ENCODE measurements at places on chromosomes 7 and 10.
A peak's percentile ranks its signal among the peaks of the same experiment; 100 is the strongest.

DNA sequence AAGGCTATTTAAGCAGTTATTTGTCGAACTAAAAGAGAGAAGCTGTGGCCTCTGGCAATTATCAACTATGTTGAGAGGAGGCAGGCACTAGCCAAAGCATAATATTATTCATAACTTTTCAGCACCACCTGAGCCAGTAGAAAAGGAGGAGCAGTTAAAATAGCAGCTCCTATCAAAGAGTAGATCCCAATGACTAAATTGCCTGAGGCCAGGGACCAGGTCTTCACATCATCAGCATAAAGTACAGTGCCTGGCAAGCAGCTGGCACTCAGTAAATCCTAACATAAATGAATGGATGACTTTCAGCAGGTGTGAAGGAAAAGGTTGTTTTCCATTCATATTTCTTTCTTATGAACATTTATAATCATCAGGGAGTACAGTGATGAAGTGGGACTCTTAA is 309.0 kb upstream of the IMMP2L start:
- no peak for DNase-seq

GRCh38 chr10:108894402-108895301 is 1028.7 kb downstream of the XPNPEP1 start:
- no peak for DNase-seq

DNA sequence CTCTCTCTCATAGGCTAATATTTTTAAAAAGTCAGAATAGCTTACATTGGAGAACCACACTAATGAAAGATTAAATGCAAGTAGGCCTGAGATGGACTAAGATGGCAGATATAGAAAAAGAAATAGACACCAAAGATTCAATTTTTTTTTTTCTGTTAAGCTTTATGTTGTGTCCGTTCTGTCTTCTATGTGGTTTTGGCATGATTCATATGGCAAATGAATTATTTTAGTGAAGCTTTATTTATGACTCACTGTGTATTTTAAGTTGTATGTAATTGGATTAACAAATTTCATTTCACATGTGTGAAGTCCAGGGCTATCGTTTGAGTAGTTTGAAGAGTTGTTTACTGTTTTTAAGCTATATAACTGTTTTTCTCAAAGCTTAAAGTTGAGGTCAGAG is 214.8 kb downstream of the CAMK1D start:
- DNase-seq = peak; percentile 24

GRCh38 chr10:44696496-44696895 is 214.6 kb upstream of the TMEM72 start:
- DNase-seq = no peak

DNA sequence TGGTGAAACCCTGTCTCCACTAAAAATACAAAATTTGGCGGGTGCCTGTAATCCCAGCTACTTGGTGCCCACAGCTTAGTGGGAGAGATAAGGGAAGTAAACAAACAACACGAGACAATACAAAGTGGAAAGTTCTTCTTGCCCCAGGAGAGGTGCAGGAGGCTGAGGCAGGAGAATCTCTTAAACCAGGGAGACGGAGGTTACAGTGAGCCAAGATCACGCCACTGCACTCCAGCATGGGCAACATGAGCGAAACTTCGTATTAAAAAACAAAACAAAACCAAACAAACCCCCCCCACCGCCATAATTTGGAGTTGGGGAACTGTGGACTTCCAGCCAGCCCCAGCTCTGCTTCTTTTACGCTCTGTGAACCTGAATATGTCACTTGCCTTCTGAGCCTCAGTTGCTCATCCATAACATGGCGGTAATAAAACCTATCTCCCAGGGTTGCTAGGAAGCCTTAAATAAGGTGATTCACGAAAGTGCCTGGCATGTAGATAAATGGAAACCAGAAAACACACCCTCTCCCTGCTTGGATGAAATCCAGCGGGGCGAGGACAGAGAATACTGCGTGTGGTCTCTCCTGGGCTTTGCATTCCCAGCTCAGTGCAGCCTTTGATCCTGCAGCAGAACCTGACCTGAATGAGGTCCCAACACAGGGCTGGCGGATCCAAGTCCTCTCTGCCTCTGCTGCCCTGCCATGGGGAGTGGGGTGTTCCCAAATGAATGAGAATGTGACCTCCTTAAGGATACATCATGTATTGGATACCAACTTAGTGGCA is 10.2 kb downstream of the MLXIPL start:
- no peak for DNase-seq

DNA sequence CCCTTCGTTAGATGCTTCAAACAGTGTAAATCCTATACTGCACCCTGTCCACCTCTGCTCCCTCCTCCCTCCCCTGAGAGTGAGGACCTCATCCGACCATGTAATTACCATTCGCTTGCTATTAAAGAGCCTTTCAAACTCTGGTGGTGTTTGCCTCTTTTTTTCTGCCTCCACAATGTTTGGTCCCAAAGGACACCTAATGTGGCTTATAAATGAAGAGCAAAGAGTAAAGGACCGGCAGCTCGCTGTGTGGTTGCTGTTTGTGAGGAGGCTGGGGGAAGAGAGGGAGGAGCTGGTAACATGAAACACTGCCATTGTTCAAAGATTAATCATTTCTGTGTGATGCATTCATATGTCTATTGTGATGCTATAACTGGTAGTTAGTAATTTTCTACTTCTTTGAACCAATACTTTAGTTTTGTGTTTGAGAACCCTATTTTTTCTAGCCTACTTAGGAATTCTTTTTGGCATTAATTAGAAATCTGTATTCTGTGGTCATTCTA is 27.9 kb downstream of the MTURN start:
- DNase-seq = no peak

GRCh38 chr10:111128331-111129180 is 51.7 kb downstream of the ADRA2A start:
- DNase-seq = peak; percentile 82

GRCh38 chr10:130560116-130560515 is 423.9 kb downstream of the GLRX3 start:
- no peak for DNase-seq

DNA sequence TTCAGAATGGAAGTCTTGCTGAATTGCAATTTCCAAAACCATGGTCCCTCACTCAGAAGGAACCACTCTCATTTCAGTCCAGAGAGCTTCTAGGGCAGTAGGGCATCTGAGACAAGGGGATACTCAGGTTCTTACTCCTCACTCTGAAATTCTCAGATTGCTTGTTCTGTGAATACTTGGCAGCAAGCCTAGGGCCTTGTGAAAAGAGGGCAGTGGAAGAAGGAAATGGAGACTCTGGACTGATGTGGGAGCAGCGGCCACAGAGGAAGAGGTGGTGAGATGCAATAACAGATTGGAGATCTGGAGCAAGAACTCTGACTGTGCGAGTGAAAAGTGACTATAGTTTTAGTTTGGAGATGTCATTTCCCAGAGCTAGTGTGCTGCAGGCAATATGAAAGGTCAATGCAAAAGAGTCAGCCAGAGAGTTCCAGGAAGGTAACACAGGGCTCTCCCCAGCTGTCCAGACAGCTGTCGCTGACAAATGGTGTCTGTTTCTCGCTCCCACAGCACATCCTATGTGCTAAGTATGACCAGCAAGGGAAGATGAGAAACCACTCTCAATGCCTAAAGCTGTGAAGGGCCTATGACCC is 291.6 kb upstream of the KIAA1217 start:
- no peak for DNase-seq

DNA sequence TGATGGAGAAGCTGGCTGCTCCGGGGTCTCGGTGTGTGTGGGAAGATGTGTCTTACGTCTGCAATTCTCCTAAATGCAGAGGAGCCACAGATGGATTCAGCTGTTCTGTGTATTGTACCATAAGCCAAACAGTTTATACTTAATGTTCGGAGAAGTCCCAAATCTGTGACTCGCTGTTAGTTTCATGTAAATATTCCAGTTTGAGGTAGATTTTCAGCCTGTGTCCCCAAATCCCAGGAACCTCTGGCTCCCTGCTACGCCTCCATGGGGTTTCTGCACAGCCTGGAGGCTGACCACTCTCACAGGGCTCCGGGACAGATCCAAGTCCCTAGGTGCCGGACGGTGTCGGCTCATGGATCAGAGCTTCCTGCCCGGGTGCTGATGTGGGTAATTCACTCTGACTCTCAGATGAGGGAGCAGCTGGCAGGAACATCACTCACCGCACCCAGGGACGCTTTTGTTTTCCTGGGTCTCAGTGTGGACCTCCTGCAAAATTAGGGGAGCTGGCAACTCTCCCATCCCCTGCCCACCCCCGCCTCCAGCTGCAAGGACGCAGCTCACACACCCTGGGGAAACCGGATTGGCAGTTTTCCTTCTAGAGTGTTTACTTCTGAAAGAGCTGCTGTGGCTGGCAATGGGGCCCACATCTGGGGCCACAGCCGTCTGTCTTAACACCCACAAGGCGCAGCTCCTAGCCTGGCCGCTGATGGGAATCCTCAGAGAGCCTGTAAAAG is 421.1 kb upstream of the FOXK1 start:
- no peak for DNase-seq

- no peak for DNase-seq
Measured at GRCh38 chr10:111357859-111358258, 281.0 kb downstream of the ADRA2A start.

- no peak for DNase-seq
Measured at GRCh38 chr7:158585721-158586498, 1.7 kb downstream of the PTPRN2 start.

DNA sequence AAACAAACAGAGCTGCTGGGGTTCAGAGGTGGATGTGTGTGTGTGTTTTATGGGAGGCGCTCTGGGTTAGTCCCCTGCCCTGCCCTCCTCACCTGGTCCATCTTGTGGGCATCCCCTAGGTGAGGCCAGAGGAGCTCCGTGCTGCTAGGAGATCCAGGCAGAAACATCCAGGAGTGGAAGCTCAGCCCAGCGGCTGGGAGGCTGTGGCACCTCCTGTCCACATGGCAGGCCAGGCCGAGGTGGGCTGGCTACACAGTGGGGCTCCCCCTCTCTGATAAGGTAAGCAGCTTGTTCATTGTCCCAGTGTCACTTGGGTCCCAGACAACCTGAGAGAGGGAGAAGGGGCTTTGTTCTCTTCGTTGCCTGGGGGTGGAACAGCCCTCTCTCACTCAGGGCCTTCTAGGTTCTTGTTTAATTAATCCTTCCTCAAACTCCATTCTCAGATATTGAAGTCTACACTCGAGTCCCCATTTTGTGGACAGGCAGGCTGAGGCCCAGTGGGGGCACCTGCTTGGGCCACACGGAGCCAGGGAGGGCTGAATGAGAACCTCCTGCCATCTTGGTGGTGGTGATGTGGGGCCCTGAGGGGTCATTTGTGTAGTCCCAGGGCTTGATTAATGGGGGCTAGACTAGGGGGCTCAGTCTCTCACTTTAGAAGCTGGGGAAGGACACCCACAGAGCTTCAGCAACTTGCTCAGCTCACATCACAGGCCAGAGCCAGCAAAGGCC is 216.8 kb upstream of the GPR26 start:
- no peak for DNase-seq

- DNase-seq = no peak
Measured at GRCh38 chr10:133241501-133242205, 4.0 kb downstream of the VENTX start.

- DNase-seq = no peak
Measured at GRCh38 chr10:128940081-128940480, 527.0 kb upstream of the MGMT start.

DNA sequence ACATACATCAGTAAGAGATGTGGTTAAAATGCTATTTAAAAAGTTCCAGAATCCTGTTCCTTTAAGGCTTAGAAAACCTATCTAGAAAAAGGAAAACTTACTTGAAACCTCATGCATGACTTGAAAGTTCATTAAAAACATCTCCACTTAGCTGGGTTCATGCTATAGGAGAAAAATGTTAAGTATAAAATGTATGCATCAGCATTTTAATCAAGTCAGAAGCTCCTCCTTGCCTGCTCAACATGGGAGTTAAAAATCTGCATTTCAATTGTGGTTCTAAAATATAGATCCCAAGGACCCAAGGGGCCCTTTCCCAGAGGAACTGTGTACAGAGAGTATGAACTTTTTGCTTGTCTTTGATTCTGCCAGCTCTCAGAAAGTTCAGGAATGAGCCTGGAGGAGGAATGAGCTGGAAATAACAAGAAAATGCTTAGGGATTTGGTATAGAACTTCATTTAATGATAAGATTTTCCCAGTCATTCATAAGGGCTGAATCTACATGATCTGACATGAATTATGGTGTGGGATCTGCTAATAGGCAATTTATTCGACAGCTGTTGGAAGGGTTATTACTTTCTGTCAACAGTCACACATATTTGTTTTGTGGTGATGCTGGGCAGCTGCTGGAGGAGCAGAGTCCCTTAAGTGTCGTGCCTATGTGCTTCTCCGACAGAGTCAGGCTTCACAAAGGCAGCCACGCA is 85.6 kb upstream of the MTPN start:
- no peak for DNase-seq

- peak; percentile 83 for DNase-seq
Measured at GRCh38 chr7:12524794-12525386, 45.6 kb upstream of the SCIN start.

DNA sequence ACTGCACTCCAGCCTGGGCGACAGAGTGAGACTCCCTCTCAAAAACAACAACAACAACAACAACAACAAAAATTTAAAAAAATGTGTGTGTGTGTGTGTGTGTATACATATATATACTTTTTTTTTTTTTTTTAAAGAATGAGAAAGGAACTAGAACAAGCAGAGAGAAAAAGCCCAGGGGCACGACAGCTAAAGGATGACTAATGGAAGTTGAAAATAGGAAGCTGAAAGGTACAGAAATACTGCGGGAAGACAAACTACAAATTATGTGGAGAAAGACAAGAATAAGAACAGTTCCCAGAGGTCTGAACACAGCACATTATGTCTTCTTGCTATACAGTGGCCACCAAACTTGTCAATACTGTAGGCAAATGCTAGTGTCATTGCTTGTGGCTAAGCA is 141.9 kb upstream of the PRSS1 start:
- DNase-seq = no peak

- no peak for DNase-seq
Measured at GRCh38 chr10:13441476-13441875, 87.3 kb downstream of the BEND7 start.

GRCh38 chr7:111587410-111588064 is 25.2 kb upstream of the IMMP2L start:
- no peak for DNase-seq

- no peak for DNase-seq
Measured at GRCh38 chr7:79520543-79520942, 67.1 kb upstream of the MAGI2 start.

DNA sequence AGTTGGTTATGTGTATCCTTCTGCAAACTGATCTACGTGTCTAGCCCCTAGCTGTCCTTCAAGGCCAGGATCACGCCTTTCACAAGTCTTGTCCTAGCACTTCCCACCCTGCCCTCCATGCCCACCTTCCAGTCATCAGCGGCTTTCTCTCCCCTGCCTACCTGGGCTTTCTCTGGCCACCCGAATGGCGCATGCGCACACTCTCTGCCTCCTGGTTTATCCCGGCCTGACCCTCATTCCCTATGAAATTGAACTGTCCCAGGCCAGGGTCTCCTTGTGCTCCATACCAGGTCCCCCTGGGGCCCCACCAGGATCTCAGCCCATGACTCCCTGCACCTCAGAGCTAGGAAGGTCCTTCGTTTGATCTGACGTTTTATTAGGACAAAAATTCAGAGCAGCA is 31.6 kb upstream of the CTBP2 start:
- DNase-seq = no peak
